Left kidney (tissue), 8 donors: ENCODE measurements at places on chromosomes 16 and 17.

DNA sequence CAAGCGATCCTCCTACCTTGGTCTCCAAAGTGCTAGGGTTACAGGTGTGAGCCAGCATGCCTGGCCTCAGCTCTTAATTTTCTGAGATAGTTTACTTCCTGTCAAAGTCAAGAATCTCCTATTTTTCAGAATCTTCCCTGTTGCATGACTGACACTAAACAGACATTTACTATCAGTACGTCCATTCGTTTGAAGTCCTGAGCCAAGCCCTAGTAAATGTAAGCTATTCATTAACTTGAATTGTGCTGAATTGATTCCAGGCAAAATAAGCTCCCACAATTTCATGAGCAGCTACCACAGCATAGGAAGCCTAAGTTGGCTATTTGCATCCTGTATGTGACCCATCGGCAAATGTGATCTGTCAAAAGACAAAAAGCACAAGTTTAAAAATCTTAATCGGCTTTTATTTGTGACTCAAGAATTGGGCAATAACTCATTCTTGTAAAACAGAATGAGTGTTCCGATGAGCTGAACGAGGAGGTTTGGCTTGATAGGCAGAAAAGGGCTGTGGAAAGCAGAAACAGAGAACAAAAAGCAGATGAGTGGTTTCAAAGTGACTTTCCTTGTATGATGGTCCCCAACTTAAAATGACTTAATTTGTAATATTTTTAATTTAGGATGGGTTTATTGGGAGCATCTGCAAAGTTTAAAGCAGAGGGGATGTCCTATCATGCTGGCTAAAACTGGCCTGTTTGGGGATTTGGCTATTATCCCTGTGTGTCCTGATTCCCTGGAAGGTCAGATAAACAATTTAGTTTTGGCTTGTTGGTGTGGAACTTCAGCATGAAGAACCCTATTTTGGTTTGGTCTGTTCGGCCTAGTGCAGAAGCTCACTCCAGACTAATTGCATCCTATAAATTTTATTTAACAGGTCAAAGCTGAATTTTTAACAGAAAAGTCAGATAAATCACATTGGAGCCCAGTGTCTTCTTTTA is 14.2 kb downstream of the RNF112 start:
- no peak for DNase-seq

- DNase-seq: no peak
Measured at GRCh38 chr17:69406941-69407340, 7.6 kb upstream of the MAP2K6 start.

DNA sequence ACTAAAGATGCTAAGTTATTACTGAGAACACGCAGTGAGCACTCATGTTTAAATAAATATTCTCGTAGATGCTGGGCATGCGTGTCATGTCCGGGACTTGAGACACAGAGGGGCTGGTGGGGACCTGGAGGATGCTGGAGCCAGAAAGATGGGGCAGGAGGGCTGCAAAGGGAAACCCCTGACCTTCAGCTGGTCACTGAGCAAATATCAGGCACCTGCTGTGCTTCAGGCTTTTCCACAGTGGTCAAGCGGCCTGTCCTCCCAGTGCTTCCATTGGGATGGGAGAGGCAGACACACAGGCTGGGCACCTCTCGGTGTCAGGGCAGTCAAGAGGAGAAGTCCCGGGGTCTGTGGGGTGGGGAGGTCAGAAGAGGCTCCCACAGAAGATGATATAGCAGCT is 211.4 kb downstream of the GSG1L start:
- DNase-seq: no peak

DNA sequence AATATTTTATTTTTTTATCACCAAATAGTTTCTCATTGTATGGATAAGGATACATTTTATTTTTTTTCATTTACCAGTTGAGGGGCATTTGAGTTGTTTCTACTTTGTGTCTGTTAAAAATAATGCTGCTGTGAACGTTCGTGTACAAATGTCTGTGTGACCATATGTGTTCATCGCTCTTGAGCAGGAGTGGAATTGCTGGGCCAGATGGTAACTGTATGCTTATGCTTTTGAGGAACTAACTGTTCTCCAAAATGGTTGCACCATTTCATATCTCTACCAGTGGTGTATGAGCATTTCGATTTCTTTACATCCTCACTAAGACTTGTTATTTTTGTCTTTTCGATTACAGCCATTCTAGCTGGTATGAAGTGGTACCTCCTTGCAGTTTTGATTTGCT is 212.5 kb upstream of the N4BP1 start:
- DNase-seq: no peak

DNA sequence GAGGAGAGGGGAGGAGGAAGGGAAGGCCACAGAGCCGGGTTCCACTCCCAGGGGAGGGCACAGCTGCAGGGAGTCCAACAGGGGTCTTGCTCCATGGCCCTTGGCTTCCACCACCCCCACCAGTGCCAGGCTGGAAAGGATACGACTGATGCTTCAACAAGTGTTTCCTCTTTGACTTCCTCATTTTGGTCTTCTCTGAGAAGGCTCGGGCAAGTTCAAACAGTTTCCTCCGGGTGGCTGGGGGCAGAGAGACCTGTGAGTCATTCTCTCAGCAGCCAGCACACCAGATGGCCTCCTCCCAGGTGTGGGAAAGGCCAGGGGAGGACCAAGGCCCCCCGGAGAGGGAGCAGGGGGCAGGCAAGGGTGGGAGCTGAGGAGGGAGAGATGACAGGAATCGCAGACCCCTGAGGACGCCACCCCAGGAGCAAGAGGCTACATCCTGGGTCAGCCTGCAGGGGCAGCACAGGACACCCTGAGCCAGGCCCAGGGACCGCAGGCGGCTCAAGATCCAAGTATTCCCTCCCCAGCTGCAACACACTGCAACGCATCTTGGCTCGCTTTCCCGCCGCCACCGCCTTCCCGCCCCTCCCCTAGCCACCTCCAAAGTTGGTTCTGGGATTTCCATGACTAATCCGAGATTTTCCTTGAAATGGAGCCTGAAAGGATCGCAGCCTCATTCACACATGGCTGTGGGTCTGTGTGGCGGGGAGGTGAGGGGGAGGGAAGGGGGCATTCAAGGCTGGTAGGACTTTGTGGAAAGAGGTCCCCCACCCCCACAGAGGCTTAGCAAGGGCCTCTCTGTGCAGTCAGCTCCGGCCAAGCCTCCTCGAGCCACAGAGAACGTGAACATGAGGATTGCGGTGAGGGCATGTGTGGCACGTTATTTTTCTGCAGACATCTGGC is 18.4 kb upstream of the MRPS23 start:
- no peak for DNase-seq

DNA sequence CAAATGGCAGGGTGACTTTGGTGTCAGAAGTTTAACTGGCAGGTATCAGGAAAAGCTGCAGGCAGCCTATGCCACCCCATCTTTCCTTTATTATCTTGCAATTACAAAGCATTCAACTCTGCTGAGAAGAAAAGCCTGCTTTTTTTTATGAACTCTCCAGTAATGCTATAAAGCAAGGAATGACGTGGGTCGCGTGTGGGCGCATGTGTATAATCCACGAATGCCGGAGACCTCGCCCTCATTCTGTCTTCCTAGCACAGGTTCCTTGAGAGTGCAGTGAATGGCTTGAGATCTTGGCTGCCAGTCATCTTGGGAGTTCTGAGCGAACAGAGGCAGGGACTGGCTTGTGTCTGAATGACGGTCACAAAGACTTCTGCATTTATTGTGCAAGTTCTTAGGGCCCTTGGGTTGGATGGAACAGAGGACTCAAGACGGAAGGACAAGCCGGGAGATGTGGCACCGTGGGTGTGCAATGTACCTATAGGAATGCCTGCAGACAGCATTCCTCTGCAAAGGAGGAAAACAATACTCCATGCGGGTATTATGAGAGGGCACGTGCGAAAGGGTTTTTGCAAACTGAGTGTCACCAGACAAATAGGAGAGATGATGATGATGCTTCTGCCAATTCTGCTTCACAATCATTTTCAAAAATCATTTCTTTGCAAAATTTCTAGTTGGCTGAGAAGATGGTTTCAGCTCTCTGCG is 96.1 kb upstream of the ELAC2 start:
- DNase-seq: no peak

DNA sequence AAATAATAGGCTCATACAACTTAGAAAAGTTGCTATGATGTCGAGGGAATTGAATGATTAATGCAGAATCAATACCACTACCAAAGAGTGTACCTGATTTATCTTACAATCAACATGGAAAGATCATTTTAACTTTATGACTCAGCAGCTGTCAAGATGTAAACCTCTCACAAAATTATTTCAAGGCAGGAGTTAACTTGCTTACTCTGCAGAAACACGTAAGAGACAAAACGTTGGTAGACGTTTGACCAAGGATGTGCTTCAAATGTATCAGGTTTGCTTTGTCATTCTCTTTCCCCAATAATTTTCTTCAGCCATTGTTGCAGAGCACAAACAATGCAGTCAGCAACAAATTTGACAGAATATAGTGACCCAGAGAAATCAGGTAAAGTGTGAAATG is 415.8 kb upstream of the KIF2B start:
- no peak for DNase-seq

- DNase-seq: peak; percentile 41
Measured at GRCh38 chr16:57147381-57148221, 38.2 kb downstream of the PSME3IP1 start.

- no peak for DNase-seq
Measured at GRCh38 chr17:13601776-13602551, at the start of gene HS3ST3A1. Gene HS3ST3A1 (minus strand): TSS chr17:13601929. CDS start chr17:13601129, 800 bp downstream.
